GM20000 (cell line): ENCODE measurements at places on chromosomes 1 and 21.

GRCh38 chr1:111489604-111490003, 13.8 kb downstream of the ADORA3 start:
- no peak for DNase-seq

DNA sequence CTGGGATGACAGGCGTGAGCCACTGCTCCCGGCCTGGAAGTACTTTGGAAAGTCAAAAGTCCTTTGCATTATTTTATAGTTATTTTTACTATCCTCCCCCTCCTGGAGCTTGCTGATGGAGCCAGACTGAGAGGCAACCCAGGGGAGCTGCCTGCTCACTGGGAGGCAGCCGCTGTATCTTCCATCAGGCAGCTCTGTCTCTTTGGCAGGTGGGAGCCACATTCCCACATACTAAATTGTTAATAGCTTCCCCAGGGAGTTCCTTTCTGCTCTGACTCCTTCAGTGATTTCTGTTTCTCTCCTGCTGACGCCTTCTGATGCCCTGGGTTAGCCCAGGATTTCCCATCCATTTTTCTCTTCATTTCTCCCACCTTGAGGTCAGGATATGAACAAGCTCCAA, 4.9 kb upstream of the OPRD1 start:
- DNase-seq: no peak

- no peak for DNase-seq
Measured at GRCh38 chr1:239185245-239185619, 201.1 kb upstream of the CHRM3 start.

GRCh38 chr1:175520186-175520585, 223.2 kb downstream of the TNR start:
- no peak for DNase-seq

GRCh38 chr1:97348599-97349265, 572.1 kb downstream of the DPYD start:
- DNase-seq: no peak

GRCh38 chr1:210920258-210920657, 213.7 kb downstream of the KCNH1 start:
- no peak for DNase-seq

DNA sequence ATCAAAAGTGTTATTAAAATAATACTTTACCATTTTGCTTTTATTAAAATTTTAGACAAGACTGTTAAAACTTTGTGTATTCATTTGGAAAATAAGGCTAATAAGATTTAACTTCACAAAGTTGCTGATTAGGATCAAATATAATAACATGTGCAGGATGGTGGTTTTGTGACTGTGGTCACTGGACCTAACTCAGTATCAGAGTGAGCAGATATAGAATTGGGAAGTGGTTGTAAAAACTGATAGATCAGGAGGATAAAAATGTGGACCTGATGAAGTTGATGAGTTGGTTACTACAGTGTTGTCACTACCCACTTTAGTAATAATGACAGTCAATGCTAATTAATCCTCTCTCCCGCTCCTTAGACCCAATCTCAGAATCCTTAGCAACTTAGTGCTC, 186.4 kb downstream of the AKT3 start:
- DNase-seq: no peak

DNA sequence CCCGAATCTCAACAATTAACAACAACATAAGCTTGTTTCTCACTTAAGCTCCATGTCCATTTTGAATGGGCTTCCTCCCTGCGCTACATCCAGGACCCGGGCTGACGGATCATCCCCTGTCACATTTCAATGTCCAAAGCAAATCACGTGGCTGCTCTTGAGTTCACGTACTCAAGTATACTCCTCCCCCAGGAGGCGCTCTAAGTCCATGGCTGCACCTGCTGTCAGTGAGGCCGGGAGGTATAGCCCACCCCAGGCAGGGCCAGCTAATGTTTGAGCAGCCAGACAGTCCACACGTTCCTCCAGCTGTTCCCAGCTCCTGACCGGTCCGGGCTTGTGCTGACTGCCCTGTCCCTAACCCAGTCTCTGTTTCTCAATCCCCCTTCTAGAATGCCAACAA, 220.8 kb downstream of the SLC35F3 start:
- peak; percentile 31 for DNase-seq

DNA sequence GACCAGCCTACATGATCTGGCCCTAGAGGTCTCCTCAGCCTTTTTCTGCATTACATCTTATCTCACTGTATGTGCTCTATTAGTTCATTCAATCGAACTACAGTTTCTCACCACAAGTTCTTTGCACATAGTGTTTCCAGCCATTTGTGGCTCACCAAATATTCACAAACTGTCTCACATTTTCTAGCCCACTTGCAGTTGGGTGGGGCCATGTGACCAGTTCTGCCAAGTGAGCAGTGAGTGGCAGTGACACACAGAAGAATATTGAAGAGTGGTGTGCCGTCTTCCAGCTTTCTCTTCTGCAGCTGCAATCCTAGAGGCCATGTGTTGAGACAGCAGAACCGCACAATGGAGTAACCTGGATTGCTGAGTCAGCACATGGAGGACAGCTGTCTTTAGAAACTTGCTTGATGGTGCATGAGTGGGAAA, 103.2 kb upstream of the ZNF644 start:
- no peak for DNase-seq

- DNase-seq: no peak
Measured at GRCh38 chr1:219153723-219154122, 20.0 kb upstream of the LYPLAL1 start.

GRCh38 chr1:3545363-3546047, 65.8 kb downstream of the MEGF6 start:
- DNase-seq: no peak

GRCh38 chr1:156814571-156815260, 1.9 kb downstream of the SH2D2A start:
- DNase-seq: no peak

DNA sequence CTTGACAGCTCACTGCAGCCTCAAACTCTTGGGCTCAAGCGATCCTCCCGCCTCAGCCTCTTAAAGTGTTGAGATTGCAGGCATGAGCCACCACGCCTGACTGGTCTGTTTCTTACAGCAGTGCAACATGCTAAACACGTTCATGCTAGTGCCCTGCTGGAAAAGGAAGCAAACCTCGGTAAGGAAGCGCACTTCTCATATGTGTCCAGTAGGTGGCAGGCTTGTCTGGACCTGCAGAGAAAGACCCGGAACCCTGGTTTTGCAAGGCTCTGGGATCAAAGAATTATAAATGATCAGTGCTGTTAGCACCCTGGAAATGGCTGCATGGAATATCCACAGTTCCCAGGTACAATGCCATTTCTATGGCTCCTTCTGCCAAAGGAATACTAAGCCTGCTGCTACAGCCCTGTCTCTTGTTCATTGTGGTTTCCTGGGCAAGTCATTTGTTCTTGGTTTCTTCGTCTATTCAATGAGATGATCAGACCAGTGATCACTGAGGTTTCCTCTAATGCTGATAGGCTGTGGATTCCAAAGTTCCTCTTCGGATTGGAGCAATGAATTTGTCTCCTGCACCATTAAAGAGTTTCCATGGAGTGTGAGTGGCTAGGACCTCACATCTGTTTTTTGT, 15.9 kb downstream of the RNU5D-1 start:
- DNase-seq: peak; percentile 75

- DNase-seq: no peak
Measured at GRCh38 chr1:233229288-233229687, 66.2 kb downstream of the PCNX2 start.

- no peak for DNase-seq
Measured at GRCh38 chr1:101039245-101039644, 13.7 kb upstream of the DPH5 start.

DNA sequence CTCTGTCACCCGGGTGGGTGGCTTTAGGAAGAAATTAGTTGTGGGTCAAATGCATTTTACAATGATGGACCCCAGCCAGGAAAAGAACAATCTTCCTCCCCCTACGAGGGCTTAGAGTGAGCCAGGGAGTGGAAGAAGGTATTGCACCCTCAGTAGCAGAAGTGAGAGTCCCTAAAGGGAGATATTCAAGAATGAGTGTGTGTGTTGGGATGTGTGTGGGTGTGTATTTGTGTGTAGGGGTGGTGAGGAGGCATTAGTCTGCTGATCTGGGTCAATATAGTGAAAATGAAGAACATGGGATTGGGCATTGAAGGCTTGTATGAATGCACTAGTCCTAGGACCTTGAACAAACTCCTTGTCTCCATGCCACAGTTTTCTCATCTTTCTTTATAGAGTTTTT, 85.2 kb upstream of the RUNX1 start:
- DNase-seq: no peak

GRCh38 chr1:231364192-231364591, 26.1 kb downstream of the SPRTN start:
- no peak for DNase-seq

GRCh38 chr1:170664828-170665612, 1.1 kb downstream of the PRRX1 start:
- peak; percentile 22 for DNase-seq

- no peak for DNase-seq
Measured at GRCh38 chr1:100883963-100884362, 10.7 kb downstream of the EXTL2 start.

- no peak for DNase-seq
Measured at GRCh38 chr1:228430243-228430642, 13.6 kb upstream of the TRIM17 start.

DNA sequence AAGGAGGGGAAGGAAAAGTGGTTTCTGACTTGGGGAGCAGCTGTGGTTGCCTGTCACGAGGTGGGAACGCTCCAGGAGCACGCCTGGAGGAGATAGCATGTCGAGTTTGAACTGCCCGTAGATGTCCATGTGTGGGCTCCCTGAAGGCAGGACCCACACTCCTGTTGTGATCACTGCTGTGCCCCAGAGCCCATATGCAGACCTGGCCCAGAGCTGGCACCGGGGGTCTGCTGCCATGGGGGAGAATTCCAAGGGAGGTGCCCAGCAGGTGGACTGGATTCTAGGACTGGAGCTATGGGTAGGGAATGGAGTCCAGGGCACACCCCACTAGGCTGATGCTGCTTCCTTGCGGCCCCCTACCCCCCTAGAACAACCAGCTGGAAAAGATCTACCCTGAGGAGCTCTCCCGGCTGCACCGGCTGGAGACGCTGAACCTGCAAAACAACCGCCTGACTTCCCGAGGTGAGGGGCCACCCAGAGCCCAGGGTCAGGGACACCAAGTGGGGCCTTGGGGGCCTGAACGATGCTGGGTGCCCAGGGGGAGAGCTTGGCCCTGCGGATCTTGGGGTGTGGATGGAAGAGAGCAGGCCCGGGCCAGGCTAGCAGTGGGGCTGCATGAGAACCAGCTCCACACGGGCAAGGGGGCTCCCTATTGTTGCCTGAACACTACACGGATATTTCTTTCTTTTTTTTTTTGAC, 9.3 kb downstream of the PODN start:
- no peak for DNase-seq

DNA sequence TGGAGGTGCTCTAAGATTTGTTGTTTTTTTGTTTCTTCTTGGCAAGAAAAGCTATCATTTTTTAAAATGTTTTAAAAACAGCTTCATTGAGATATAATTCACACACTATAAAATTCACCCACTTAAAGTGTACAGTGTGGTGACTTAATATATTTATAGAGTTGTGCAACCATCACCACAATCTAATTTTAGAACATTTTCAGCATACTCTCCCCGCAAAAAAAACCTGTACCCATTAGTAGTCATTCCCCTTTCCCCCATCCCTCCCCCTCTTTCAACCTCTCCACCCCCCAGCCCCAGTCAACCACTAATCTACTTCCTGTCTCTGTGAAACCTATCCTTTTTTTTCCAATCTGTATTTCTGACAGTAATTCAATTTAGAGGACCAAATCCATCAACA, 30.6 kb downstream of the ZC3H11B start:
- DNase-seq: no peak

DNA sequence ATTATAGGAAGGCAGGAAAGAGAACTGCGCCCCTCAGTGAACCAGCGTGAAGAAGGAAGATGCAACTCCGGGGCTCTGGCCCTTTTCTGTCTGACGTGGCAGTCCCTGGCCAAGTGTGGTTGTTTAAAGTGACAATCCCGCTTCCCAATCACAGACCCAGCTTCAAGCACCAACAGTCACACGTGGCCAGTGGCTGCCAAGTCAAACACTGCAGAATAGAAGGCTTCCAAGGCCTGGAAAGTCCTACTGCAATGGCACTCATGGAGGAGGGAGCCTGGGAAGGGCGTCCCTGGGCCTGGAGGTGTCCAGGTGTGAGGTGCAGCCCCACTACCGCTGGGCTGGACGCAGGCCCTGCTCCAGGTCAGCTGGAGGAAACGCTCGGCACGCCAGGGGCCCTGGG, 143.8 kb downstream of the CASZ1 start:
- DNase-seq: no peak

DNA sequence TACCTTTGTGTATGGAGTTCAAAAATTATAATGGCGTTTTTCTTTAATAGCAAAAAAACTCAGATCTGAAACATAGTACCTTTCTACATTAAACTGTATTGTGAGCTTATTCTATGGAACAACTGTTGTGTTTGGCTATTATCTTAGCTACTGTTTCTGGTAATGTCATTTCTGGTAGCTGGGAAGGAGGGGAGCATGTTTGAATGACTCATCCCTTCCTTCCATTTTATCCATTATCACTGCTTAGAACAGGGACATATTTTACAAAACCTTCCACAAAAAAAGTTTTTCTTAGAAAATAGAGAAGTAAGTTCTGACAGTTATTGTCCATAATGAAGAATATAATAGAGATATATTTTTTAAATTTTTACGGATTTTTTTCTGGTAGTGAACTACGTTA, 128.3 kb downstream of the NRDC start:
- no peak for DNase-seq

DNA sequence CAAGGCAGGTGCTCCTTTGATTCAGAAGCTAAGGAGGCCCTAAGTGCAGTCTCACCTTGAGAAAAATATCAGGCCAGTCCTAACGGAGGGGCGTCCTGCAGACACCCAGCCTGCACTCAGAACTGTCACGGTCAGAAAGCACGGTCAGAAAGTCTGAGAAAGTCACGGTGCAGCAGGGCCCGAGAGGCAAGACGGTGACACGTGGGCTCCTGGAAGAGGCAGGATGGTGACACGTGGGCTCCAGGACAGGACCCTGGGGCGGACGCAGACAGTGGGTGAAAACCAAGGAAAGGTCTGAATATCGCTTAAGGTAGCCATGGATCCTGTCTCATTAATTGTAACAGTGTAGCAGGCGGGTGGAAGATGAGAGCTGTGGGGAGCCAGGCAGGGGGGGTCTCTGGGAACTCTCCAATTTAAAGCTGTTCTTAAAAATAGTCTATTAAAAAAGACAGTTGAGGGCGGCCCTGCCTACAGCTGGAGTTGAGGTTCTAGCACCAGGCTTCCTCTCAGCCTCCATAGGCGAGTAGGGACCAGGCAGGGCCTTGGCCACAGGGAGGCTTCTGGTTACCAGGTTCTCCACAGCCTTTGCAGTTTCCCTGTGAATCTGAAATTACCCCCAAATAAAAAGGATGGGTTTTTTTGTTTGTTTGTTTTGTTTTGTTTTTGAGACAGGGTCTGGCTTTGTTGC, 65.2 kb downstream of the FAAP20 start:
- no peak for DNase-seq

GRCh38 chr1:51736702-51737101, 119.8 kb downstream of the OSBPL9 start:
- no peak for DNase-seq

DNA sequence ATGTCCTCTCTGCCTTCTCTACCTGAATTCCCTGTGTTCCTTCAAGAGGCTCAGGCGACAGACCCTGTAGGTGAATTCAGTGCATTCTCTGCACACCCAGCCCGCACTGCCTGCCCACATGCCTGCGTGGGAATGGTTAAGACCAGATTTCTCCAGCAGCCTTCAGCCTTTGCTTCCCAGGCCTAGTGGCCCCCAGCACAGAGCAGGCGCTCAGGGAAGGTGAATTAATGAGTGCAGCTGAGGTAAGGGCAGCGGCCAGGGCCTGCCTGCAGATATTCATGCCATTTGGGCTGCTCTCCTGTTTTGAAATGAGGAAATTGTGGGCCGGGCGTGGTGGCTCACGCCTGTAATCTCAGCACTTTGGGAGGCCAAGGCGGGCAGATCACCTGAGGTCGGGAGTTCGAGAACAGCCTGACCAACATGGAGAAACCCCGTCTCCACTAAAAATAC, 45.5 kb downstream of the IER5 start:
- DNase-seq: no peak
